ENCODE measurements at places on chromosomes 11 and 22.

DNA sequence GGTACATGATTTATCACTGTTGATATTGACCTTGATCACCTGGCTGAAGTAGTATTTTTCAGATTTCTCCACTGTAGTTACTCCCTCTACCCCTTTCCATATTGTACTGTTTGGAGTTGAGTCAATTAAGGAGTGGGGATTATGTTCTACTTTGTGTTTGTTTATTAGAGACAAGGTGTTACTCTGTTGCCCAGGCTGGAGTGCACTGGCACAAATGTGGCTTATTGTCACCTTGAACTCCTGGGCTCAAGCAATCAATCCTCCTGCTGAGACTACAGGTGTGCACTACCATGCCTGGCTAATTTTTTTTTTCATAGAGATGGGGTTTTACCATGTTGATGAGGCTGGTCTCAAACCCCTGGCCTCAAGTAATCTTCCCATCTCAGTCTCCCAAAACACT is 85.3 kb upstream of the CCDC90B start:
- DNase-seq, result no peak

GRCh38 chr11:128285321-128285720 is 302.0 kb downstream of the ETS1 start:
- DNase-seq, result no peak

- no peak for DNase-seq
Measured at GRCh38 chr11:43686207-43686606, 5.7 kb downstream of the HSD17B12 start.

- no peak for DNase-seq
Measured at GRCh38 chr11:129331217-129331616, 44.4 kb upstream of the BARX2 start.

- no peak for DNase-seq
Measured at GRCh38 chr22:47050401-47051051, 288.1 kb downstream of the TBC1D22A start.

DNA sequence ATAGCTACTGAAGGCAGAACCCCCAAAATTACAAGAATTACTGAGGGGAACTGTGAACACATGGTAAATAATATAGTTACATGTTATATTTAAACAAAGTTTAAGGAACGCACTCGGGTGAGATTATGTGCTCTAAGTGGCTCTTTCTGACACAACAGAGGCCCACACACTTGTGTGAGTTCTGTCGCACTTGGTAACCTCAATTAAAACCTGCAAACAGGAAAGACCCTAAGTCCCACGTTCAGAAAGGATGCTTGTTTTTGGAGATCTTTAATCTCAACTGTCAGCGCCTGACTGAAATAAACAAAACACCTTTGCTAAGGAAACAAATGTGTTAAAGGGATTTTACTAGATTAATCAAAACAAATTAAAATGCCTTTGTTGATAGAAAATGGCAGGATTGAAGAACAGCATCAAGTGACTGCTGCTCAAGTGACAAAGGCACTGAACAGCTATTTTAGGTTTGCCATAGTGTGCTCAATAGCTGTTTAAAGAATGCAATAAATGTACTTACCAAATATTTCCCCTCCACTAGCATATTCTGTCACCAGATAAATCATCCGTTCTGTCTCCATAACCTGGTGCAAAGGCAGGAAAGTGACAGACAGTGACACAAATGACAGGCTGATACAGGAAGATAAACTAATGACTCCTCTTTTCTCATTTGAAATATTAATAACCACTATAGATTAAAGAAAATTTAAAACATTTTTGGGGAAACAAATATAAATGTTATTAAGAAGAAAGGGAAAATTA is 116.3 kb upstream of the APOA1 start:
- no peak for DNase-seq

- no peak for DNase-seq
Measured at GRCh38 chr11:132026746-132027145, 656.3 kb downstream of the NTM start.

GRCh38 chr11:62497132-62497801 is 49.3 kb downstream of the AHNAK start:
- no peak for DNase-seq

- DNase-seq, result no peak
Measured at GRCh38 chr11:130383344-130384211, 44.8 kb downstream of the ADAMTS8 start.

- no peak for DNase-seq
Measured at GRCh38 chr11:46916286-46917108, 1.9 kb downstream of the LRP4 start.

DNA sequence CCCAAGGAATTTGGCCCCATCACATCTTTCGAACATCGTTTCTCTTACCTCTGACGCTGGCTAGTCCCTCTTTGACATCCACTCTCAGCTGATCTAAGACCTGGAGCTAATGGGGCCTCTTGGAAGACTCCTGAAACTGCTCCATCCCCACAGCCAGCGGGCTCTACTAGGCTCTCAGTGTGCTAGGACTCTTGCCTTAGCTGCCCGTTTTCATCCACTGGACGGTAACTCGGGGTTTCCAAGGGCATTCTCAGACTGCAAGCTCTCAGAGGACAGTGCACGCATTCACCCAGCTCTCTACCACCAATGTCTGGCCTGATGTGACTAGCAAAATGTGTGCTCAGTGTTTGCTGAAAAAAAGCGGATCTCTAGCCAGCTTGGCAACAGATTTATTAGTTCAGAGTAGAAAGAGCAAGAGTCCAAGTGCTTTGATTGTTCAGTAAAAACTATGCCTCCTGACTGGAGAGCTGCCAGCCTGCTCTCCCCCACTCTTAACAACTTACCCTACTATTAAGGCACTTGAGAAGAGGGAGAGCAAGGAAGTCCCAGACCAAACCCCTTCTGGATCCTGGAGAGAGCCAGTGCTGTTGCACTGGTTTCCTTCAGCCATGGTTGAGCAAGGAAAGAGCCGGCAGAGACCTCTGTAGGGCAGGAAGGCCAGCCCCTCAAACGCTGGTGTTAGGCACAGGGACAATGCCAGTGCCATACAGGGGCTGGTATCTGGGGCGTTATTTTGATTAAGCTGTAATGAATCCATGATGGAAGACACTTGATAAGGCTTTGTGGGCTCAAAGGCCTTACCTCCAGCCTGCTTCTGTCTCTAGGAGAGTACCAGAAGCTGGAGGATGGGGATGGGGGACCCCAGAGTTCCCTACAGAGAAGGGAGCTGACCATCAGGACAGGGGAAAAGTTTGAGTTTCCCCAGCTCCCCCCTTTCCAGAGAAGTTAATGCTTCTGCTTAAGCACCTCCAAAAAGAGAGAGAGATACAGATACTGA is 9.2 kb downstream of the RELA start:
- no peak for DNase-seq

DNA sequence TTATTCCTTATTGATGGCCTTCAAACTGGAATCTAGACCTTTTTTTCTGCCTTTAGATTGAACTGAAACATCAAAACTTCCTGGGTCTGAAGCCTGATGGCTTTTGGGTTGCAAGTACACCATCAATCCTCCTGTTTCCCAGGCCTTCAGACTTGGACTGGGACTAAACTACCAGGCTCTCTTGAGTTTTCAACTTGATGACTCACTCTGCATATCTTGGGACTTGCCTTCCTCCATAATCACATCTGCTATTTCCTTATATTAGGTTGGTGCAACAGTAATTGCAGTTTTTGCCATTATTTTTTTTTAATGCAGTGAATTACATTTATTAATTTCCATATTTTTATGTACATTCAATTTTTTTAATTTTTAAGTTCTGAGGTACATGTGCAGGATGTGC is 7.0 kb downstream of the OR51B5 start:
- no peak for DNase-seq

DNA sequence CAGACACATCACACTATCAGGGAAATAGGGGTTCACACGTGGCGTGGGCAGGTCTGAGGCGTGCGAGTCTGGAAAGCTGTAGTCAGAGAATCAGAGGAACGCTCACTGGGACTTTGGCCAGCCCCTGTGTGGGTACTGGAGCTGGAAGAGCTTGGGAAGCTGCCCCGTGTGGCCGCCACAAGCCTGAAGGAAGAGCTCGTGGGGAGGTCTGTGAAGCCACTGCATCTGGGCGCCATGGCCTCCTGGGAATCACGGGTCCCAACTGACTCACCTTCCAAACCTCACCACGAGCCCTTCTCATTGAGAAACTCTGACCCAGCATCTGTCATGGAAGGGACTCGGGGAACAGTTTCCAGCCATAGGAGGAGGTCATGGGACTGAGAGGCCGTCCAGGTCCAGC is 5.9 kb upstream of the MRGPRF start:
- no peak for DNase-seq

DNA sequence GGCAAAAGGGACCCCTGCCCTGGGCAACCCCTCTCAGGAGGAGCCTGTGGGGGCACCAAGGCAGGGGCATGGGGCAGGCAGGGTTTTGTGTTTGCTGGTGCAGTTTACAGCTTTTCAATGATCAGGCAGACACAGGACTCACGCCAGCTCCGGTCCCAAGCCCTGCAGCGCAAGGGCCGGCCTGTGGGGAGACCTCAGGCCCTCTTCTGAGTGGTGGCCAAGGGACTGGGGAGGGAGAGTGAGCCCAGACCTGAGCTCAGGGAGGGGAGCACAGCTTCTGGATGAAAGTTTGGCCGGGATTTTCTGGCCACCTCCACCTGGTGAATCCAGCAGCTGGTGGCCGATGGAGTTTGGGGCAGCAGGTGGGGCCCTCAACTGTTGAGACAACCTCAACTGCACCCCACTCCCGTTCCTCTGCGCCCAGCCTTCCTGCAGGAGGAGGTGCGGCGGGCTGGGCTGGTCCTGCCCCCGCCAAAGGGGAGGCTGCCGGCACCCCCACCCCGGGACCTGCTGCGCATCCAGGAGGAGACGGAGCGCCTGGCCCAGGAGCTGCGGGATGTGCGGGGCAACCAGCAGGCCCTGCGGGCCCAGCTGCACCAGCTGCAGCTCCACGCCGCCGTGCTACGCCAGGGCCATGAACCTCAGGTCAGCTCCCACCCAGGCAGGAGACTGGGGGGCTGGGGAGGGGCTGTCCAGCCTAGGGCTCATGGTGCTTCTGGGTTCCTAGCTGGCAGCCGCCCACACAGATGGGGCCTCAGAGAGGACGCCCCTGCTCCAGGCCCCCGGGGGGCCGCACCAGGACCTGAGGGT is 3.6 kb downstream of the TCIRG1 start:
- no peak for DNase-seq

DNA sequence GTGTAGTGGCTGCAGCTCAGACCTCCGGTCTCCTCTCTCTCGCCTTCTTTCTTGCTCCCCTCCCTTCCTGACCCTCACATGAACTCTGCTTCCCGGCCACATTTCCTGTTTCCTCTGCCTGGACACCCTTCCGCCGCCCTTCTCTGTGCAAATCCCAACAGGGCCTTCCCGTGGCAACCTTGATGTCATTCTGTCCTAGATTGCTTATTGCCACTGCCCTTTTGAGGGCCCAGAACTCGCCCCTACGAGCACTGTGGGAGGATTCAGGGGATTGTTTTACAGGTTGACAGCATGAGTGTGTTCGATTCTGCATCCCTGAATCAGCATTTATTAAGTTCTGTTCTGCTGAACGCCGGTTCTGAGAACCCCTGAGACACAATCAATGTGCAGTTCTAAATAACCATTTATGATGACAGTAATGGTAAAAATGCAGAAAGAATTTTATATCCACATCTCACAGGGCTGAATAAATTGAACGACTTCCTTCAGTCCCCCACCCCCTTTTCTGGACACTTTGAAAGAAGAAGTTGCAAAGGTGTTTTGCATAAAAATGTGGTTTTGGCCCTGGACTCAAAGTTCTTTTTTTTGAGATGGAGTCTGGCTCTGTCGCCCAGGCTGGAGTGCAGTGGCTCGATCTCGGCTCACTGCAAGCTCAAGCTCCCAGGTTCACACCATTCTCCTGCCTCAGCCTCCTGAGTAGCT is 6.4 kb downstream of the BATF2 start:
- no peak for DNase-seq

GRCh38 chr11:123186286-123186685 is 8.8 kb downstream of the CLMP start:
- no peak for DNase-seq

- no peak for DNase-seq
Measured at GRCh38 chr11:2846056-2846455, 39.5 kb downstream of the CDKN1C start.

GRCh38 chr11:59281177-59281576 is 68.5 kb upstream of the MPEG1 start:
- DNase-seq, result no peak

- no peak for DNase-seq
Measured at GRCh38 chr11:73564903-73565302, 33.0 kb downstream of the FAM168A start.

GRCh38 chr22:29096736-29097669 is 24.2 kb downstream of the KREMEN1 start:
- no peak for DNase-seq

DNA sequence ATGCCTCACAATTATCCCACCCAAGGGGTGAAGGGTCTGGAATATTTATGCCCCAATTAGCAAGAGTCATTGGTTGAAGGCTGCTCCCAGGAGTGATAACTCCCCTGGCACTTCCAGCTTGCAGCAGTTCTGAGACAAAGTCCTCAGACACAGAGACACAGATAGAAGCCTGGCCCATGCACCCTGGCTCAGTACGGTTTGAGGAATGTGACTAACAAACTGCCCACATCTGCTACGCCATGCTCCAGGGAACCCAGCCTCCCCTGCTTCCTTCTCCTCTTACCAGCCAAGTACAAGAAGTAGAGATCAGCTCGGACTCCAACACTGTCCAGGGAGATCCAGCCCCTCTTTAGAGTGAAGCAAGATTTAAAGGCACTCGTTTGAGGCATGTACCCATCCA is 48.5 kb upstream of the BMAL1 start:
- DNase-seq, result no peak

DNA sequence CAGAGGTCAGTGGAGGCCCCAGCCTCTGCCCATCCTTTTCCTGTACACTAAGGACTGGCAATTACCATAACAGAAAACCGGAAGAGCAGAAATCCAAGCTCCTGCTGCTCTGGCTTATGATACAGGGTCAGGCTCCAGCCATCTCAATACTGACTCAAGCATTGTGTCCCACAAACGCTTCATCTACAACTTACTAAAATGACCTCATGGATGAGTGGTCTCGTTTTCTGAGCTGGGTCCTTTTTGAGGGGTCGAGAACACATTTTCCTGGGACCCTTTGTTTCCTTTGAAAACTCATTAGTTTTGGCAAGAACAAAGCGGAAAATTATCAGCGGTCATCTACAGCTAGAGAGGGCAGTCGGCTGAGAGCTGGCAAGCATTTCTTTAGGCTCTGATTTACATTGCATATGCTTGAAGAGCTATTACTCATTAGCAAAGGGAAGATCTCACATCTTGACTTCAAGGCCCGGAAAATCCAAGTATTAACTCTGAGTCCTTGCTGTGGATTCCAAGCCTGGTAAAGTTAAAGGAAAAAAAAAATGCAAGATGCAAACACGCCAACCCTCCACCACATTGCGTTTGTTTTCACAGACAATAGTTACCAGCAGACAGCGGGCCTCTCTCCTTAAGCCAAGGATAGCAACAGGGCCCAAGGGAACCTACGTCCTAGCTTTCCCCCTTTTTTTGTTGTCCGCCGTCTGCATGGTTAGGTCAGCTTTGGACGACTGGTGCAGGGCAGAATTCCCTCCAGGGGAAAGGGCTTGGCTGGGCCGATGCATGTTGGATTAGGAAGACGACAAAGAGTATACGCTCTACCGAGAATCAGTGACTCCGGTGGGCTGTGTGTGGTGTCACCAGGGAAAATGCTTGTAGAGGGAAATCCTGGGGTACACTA is 1.8 kb downstream of the TESMIN start:
- DNase-seq, result no peak

Data from stimulated activated CD8-positive, alpha-beta memory T cell treated with anti-CD3 and anti-CD28 coated beads, Interleukin-2, amount 100 ng/mL, for 48 hours (primary cell).